Psoas muscle (tissue), 8 donors: ENCODE measurements at places on chromosomes 1 and 21. TPM values are rescaled to one million over a fixed set of nuclear protein-coding genes. Genes with fewer than 3 reads are reported as not detected.

GRCh38 chr1:38727684-38728584 is 131.6 kb downstream of the RRAGC start:
- DNase-seq: peak; percentile 24

DNA sequence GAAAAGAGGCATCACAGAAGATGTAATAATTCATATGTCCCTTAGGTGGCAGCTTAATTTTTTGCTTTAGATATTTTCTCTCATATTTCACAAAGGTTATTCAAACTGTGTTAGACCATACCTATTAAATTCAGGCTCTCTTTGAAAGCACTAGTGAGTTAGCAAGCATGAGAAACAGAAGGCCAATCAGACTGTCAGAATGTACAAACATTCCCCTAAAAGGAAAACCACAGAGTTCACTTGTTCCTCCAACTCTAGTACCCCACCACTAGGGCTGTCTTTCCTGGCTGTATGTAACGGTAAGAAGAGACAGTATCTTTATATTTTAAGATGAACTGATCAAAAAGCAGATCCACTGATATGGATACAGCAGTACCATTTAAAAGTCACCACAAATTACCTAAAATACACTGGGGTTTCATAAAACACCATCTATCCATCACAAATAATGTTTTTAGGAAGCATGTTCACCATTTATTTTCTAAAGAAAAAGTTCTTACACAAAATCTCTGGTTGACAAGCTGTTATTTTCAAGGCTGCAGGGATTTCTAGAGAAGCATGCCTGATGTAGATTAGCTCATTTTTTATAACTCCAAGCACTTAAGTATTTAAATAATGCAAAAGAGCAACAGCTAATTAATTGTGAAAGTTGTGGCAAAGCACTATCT is 1.8 kb downstream of the ARPC5 start:
- DNase-seq: no peak

SLC37A1 gene
- 10.1 TPM for total RNA-seq

GRCh38 chr1:229035054-229035747 is 235.7 kb upstream of the RAB4A start:
- no peak for DNase-seq

DNA sequence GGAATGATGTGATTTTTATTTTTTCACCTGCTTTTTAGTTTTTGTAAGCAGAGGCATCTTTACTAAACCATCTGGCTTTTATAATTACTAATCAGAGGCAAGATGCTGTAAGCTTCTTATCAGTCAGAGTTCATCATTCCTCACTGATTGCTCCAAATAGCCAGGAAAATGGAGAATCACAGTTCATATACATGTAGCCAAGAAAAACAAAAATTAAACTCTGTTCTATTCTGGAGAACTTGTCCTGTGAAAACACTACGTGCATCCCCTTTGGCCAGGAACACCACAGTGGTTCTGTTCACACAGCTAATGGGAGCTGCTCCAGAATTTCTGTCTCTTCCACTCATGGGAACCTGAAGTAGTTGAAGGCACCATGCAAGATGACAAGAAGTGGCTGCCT is 725.5 kb upstream of the CHRM3 start:
- no peak for DNase-seq

- no peak for DNase-seq
Measured at GRCh38 chr1:160837558-160838205, 25.0 kb downstream of the CD244 start.

DNA sequence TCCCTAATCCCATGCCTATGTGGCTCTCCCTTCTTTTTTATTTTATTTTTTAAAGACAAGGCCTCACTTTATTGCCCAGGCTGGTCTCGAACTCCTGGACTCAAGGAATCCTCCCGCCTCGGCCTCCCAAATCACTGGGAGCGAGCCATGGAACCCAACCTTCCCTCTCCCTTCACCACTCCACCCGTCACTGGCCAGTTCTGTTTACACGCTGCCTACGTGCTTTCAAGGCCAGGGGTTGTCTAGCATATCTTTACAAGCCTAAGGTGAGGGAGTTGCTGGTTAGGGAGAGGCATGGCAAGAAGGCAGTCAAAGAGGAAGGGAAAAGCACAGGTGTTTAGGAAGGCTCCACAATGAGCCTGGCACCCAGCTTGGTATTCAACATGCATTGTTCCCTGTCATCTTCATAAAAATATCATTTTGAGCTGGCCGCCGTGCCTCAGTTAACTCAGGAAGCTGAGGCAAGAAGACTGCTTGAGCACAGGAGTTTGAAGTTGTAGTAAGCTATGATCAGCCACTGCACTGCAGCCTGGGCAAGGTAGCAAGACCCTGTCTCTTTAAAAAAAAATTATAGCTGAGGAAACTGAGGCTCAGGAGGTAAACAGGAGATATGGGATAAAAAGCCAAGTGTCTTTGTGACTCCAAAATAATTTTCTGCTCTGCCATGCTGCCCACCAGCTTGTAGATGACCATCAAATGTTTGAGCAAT is 1.1 kb downstream of the RHBDL2 start:
- no peak for DNase-seq

- no peak for DNase-seq
Measured at GRCh38 chr1:42280821-42281220, 54.2 kb downstream of the FOXJ3 start.

CELA3A gene
- total RNA-seq: not detected

DNA sequence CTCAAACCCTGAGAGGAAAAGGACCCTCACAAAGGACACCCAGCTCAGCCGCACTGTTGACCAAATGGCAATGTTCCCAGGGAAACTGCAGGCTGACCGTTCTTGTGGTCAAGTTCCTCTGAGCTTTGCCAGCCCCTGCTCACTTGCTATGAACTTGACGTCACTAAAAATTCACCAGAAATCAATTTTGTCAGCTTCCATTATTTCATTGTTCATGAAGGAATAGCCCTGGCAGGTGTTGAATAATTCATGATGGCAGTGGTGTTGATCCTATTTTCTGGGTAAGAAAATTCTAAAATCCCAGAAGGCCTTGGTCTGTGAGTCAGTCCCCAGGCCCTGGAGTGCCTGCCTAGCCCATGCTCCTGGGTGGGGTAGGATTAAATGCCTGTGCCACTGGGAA is 318.9 kb downstream of the ZNF326 start:
- no peak for DNase-seq

DNA sequence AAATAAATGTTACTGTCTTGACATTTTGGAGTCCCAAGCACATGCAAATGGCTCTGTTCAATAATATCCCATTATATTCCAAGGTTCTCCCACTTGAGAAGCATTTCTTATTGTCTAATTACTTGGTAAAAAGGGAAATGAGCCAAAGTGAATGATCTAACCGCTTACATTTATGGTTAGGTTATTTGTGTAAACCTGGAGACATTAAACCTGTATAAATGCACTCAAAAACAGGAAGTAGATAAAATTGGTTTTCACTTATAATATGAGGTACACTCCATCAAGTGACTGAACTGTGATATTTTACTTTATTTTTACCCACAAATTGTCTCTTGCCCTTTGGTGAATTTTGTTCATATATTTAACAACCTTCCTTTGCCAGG is 26.8 kb downstream of the KIF1B start:
- no peak for DNase-seq

S100A7 gene
- not detected for total RNA-seq

DNA sequence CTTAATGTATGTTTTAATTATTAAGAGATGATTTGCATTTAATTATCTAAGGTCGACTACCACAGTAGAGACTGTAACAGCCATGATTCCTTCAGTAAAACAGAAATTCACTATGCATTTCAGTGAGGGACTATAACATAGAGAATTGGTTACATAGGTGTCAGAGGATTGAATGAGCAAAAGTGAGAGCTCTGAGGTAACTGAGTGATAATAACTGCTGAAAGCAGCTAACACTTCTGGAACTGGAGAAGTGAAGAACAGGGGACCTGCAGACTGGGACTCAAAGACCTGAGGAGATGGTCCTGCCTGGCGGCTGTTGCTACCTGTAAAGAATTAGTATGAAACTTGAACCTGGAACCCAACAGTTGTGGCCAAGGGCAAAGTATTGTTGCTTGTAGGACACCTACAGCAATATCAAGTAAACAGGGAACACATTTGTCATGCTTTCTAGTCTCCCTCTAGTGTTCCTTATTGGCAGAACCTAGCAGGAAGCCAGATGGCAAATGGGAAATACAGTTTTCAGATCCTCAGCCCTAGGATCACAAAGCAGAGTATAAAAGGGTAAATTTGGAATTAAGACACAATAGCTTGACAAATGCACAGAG is 110.6 kb downstream of the HS2ST1 start:
- no peak for DNase-seq

DNA sequence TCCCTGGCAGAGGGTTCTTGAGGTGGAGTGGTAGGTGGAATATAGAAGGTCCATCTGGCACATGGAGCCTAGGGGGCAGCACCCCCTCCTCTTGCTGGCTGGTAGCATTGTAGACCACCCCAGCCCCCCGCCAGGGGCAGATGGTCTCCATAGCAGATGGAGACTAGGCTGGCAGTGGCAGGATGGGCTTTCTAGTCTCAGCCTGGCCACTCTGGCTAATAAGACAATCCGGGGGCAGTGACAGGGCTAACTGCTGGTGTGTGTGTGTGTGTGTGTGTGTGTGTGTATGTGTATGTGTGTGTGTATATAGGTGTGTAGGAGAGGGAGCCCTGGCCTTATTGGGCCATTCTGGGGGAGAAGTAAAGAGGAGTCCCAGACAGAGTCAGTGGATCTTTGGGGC is 16.1 kb downstream of the UTP11 start:
- DNase-seq: no peak

- DNase-seq: no peak
Measured at GRCh38 chr1:87535551-87535950, 206.9 kb downstream of the LMO4 start.

GRCh38 chr21:45163413-45164123 is 89.2 kb downstream of the ADARB1 start:
- no peak for DNase-seq

- no peak for DNase-seq
Measured at GRCh38 chr1:67793562-67793961, 39.7 kb downstream of the GNG12 start.

CD1D gene
- 1.6 TPM for total RNA-seq

DNA sequence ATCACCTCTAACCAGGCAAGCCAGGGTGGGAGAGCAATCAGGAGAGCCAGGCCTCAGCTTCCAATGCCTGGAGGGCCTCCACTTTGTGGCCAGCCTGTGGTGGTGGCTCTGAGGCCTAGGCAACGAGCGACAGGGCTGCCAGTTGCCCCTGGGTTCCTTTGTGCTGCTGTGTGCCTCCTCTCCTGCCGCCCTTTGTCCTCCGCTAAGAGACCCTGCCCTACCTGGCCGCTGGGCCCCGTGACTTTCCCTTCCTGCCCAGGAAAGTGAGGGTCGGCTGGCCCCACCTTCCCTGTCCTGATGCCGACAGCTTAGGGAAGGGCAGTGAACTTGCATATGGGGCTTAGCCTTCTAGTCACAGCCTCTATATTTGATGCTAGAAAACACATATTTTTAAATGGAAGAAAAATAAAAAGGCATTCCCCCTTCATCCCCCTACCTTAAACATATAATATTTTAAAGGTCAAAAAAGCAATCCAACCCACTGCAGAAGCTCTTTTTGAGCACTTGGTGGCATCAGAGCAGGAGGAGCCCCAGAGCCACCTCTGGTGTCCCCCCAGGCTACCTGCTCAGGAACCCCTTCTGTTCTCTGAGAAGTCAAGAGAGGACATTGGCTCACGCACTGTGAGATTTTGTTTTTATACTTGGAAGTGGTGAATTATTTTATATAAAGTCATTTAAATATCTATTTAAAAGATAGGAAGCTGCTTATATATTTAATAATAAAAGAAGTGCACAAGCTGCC is 19.8 kb downstream of the CSF1 start:
- DNase-seq: no peak

DNA sequence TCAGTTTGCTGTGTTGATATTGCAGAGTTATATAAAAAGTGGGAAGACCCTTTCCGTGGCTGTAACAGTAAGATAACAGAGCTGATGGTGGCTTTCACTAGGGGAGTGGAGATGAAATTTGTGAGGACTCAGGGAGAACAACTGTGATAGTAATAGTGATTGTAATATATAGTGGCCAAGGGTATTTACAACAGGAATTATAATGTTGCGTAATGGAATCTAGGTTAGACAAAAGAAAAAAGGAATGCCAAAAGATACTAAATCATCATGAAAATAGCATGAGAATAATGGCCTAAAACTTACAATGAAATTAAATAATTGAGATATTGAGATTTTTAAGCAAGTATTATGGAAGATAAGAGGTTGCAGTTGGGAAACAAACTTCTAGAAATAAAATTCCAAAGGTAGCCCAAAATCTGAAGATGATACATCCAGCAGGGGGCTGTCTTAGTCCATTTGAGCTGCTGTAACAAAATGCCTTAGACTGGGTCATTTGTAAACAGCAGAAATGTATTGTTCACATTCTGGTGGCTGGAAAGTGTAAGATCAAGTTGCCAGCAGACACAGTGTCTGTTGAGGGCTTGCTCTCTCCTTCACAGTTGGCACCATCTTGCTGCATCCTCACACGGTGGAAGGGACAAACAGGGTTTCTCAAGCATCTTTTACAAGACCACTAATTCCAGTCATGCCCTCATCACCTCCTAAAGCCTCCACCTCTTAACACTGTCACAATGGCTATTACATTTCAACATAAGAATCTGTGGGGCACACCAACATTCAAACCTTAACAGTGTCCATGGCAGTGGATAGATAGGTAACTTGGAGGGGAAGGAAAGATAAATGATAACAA is 711.2 kb downstream of the MRPL39 start:
- DNase-seq: no peak

TTC3 gene
- total RNA-seq: 30.5 TPM

GCSAML gene
- total RNA-seq: 0.19 TPM

DNA sequence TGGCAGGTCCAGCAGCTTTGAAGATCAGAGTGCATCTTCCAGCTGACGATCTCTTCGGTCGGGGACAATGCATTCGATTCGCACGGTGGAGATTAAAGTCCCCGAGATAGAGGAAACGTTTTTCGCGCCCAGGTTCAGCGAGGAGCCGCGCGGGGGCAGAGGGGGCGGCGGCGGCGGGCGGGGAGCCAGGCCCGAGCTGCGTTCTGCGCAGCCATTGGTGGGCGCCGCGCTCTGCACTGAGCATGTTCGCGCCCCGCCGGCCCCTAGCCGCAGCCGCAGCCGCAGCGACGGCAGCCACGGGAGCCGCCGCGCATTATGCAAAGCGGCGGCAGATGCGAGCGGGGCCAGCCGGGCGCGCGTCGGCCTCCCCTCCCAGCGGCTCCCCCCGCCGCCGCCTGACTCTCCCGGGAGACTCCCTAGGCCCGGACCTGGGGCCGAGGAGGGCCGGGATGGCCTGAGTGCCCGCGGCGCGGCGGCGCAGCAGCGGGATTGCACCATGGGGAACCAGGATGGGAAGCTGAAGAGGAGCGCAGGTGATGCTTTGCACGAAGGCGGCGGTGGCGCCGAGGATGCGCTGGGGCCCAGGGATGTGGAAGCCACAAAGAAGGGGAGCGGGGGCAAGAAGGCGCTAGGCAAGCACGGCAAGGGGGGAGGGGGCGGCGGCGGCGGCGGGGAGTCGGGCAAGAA is at the start of gene FMN2:
TSS of gene FMN2 (plus strand) at position 270 of the 687 bp plus-strand sequence. CDS start at position 497, 227 bp downstream.
- no peak for DNase-seq

- no peak for DNase-seq
Measured at GRCh38 chr1:4627353-4627752, 27.1 kb upstream of the AJAP1 start.

BRDT gene
- total RNA-seq: not detected

DNA sequence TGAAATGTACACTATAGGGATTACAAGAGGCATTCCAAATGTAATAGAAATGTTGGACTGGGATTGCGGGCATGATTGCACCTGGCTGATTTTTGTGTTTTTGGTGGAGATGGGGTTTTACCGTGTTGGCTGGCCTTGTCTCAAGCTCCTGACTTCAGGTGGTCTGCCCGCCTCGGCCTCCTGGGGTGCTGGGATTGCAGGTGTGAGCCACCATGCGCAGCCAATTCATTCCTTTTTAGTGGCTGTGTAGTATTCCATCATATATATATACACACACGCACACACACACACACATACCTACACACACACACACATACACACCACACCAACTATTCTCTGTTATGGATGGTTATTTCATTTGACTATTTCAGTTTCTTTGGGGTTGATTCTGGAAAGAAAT is 4.7 kb upstream of the ATP6V1G3 start:
- no peak for DNase-seq
